Islet precursor cell (in vitro differentiated cells): ENCODE measurements at places on chromosomes 2 and 18.

- DNase-seq: no peak
Observed at GRCh38 chr2:7724336-7724735, 807.1 kb downstream of the RNF144A start.

- peak; percentile 77 for DNase-seq
Observed at GRCh38 chr2:86223140-86223926, 24.1 kb downstream of the MRPL35 start.

GRCh38 chr18:79746730-79747129, 51.0 kb upstream of the KCNG2 start:
- DNase-seq: no peak

DNA sequence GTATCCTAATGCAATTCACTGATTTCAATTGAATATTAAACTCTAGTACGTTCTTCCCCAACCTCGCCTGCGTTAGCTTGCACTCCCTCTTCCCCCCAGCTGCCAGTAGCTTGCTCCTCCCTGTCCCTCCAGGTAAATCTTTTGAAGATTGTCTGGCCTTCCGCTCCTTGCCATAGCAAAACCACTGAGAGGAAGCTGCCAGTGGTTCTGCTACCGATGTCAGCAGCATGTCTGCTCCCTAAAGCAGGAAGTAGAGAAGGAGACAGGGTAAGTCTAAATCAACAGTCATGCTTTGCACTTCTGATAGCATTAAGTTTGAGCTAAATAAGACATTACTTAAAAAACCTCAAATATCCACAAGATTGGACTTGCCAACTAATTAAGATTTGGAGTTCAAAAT, 89.1 kb downstream of the SCN2A start:
- DNase-seq: no peak

DNA sequence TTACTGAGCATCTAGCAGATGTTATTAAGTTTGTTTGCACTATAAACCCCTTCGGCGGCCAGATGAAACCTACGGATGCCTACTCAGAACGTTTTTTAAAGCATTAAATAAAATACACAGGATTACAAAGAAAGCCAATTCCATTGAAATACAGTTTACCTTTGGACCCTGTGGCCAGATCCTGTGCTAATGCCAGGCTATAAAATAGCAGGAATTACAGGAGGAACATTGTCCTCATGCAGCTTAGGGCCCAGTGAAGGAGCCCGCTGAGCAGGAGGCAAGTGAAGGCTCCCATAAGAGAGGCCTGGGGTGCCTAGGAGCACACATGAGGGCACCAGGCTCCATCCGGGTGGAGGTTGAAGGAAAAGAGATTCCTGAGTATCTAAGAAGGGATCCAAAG, 310.4 kb downstream of the MTX2 start:
- no peak for DNase-seq

DNA sequence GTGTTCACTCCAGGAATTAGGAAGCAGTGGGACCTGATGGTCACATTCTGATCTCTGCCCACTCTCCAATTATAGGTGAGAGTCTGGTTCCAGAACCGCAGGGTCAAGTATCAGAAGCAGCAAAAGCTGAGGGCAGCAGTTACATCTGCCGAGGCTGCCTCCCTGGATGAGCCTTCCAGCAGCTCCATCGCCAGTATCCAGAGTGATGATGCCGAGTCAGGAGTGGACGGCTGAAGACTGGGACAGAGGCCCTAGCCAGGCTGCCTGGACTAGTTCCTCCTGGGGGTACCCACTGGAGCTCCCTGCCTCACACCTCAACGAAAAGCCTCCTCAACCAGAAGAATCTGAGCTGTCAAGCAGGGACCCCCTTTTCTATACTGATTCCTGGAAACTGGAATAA, 3.3 kb upstream of the SMYD5 start:
- DNase-seq: no peak

DNA sequence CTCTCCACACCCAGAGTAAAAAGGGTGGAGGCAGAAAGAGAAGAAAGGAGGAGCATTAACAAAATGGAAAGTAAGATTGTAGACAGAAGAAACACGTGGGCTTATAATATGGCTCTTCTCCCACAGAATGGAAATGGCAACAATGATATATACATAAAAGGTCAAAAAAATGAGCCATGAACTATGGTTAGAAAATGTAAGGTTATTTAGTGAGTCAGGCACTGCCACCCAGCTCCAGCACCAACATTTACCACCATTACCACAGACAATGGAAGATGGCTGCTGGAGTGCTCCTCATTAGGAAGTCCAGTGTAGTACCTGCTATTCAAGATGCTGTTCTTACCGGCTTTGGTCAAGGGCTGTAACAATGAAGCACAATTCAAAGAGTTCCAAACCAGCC, 258.0 kb downstream of the ZEB2 start:
- no peak for DNase-seq

GRCh38 chr18:9861933-9862332, 23.8 kb upstream of the TXNDC2 start:
- DNase-seq: no peak

GRCh38 chr2:23777826-23778225, 149.1 kb downstream of the ATAD2B start:
- no peak for DNase-seq

DNA sequence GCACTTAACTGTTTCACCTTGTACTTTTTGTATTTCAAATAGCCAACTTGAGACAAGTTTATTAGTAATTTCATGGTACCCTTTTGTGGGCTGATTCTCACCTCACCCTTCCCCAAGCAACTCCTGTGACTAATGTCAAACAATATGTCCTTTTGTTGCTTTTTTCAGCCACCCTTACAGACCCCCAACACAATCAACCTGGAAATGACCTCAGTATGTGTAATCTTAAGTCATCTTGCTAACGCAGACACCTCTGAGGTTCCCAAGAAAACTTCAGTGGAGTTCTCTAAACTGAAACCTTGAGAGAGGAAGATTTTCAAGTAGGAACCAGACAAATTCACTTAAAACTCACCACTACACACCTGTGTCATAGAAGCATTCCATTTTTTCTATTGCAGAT, 69.5 kb downstream of the KYNU start:
- DNase-seq: peak; percentile 56

DNA sequence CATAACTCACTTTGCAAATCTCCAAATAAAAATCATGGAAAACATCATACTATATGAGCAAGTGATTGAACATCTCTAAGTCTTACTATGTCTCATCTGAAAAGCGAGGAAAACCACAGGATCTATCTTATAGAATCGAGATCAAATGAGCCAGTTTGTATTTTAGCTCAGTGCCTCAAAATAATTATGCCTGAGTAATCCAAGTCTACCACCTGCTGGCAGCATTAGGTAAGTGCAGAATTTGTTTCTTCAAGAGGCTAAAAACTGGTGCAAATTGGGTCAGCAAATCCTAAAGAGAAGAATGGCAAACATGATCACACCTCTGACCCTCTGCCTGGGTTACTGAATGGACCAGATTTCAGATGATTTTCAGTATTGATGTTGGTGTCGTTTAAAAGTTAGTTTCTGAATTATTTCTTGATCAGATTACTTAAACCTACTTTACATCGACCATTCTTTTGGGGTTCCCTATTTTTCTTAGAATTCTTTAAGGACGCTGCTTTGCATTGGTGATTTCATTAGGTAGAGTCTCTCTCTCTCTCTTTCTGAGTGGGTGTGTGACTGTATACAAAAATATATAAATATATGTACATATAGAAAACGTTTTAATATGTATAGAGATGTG, 12.7 kb upstream of the FHOD3 start:
- no peak for DNase-seq

DNA sequence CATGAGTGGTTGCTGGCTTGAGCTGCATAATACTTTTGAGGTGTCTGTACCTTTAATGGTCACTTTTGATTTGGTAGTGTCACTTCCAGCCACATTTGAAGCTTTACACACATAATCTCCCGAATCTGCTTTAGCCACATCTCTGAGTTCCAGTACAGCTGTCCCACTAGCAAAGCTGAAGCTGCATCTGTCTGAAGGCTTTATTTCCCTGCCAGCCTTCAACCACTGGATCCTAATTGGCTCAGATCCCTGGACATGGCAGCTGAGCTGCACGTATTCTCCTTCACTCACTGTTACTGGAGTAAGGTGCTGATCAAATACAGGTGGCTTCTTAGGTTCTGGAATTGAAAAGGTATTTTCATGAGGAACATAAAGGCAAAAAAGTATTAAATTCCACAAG, 99.7 kb downstream of the TTN start:
- no peak for DNase-seq

DNA sequence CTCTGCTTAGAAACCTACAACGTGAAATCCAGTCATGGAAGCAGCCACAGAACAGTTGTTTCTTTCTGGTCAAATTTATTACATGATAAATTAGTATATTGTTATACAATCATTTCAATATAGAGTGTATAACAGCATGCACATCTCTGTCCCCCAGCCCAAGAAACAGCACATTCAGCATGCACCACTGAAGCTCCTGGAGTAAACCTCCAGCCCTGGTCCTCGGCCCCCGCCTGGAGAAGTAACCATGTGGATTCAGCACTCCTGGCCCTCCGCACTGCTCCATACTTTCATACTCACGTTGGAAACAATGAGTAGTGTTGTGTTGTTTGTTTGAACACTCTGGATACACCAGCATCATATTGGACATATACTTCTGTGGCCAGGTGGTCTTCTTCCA, 15.3 kb upstream of the ID2 start:
- no peak for DNase-seq

DNA sequence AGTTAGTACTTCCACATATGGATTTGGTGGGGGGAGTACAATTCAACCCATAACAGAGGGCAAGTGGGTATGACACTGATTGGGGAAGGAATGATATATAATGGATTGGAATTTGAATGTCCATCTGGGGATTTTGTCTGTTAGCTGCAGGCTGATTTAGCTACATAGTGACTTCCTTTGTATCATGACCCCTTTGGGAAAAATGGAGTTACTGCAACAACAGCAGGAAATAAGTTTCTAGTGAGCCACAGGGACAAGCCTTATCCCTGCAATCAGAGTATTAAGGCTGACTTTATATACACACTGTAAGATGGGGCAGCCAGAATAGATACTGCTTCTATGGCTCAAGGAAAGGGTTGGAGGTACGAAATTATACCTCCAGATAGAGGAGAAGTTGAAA, 404.4 kb upstream of the MEIS1 start:
- no peak for DNase-seq

GRCh38 chr2:188450732-188451483, 159.2 kb downstream of the GULP1 start:
- no peak for DNase-seq
